ENCODE measurements at places on chromosomes 12 and 14.
A peak's percentile ranks its signal among the peaks of the same experiment; 100 is the strongest.

GRCh38 chr12:67489007-67489406 is 159.5 kb upstream of the DYRK2 start:
- DNase-seq, result no peak

DNA sequence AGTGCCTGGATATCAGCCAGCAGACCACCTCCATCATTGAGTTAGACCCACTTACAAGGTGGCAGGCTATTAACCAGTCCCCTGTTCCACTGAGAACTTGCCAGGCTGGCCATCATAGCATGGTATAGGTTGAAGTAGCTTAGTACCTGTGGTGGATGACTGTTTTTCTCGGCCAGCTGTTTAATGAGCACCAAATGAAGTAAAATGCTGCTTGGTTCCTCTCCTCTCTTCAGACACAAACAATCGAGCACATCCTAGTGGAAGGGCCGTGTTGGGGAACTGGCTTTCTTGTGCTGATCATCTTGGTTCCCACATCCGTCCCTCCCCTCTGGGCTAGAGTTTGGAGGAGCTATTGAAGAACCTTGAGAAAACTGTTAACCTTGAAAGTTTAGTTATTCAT is 486.2 kb downstream of the RAD51B start:
- DNase-seq, result no peak

- peak; percentile 79 for DNase-seq
These were observed 652 bp upstream of the SELPLG start for GRCh38 chr12:108634341-108634751.

DNA sequence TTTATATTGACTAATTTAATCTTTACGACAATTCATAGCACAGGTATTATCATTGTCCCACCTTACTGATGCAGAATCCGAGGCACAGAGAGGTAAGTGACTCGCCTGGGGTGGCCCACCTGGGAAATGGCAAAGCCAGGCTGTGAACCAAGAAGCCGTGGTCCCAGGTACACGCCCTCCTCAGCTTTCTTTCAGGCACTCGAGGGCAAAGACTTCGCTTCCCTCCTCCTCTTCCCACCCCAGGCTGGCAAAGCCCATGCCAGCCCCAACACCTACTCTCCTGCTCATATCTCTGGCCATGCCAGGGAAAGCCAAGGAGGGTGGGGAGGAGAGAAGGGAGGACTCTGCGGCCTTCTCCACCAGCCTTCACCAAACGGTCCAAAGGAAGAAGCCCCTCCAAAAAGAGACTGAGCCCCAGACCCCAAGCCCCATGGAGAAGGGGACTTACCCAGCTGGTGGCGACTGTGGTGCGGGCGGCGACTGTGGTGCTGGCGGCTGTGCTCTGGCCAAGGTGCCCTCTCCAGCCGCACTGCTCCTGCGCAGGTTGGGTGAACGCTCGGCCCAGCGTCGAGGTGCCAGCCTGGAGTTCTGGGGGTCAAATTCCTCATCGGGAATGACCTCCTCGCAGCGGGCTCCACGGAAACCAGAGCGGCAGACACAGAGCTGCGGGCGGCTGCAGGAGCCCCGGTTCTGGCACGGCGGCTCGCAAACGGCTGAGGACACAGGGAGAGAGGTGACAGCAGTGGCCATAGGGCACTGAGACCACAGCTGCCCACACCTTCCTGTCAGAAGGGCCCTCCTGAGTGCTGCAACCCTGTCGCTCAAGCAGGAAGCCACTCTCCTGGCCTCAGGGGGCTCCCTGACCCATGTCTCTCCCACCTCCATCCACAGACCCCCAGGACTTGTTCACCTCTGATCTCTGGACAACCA is 26.4 kb downstream of the LTBP2 start:
- no peak for DNase-seq

DNA sequence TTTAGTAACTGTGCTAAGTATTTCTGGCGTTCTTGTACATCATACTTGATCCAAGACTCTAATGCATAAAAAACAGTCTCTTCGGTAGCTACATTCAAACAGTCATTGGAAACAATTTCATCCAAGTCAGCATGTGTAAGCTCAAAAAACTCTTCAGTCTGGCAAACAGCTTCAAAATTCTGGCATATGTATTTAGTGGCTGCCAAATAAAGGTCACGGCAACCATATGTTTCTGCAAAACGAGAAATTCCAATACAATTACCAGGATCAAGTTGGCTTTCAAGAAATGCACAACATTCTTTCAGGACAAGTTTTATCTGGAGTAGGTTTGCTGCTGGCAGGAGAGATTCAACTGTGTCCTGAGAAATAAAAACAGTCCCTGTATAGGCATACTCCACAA is 16.5 kb downstream of the KLHL28 start:
- DNase-seq, result no peak

DNA sequence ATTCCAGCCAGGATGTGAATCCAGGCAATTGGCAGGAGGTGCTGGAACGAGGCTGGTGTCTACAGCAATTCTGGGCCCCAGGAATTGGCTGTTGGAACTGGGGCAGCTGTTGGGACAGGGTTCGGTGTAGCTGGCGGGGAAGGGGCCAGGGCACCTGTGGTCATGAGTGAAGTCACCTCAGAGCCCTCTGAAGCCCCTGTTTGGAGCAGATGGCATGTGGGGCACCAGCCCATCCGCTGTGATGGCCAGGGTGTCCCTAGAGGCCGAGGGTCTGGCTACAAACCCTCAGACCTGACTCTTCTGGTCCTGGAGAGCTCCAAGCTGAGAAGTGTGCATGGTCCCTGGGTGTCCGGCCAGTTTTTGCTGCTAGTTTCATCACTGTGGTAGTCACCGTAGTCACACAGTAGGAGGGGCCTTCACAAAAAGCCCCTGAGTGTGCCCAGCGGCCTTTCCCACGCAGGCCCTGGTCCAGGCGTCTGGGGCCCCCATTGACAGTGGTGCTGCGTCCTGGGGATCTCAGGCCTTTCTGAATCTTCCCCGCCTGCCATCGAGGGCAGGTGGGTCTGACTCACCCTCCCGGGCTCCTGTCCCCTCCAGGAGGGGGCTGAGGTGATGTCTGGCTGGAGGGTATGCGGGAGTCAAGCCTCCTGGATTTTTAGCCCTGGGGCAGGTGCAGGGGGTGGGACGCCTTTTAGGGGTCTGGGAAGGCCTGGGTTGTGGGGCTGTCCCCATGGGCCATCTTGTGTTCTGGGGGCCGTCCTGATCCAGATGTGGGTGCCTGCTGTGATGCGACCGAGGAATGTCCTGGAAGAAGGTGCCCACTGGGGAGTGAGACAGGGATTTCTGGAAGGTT is 368.0 kb downstream of the TMEM121 start:
- no peak for DNase-seq

- DNase-seq, result no peak
These were observed 182.2 kb upstream of the USP15 start for GRCh38 chr12:62078020-62078419.

- no peak for DNase-seq
These were observed 149.9 kb upstream of the FBXO33 start for GRCh38 chr14:39582028-39582654.

GRCh38 chr12:119925269-119925668 is 48.1 kb upstream of the CIT start:
- no peak for DNase-seq

DNA sequence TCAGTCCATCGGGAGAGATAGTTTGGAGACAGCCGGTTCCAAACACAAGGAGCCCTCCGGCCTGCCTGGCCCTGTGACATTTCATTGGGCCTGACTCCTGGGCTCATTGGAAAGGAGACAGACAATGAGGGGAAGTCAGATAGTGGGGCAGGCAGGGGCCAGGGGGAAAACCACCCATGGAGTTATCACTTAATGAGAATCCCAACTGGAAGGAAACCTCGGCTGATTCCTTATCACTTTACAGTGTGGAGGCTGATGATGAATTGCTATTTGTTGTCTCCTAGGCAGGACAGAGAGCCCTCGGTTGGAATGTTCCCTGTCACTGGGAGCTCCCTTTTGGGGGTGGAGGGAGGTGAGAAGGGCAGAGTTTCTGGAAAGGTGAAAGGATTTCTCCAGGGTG is 44.4 kb downstream of the TBX5 start:
- DNase-seq, result no peak

- DNase-seq, result no peak
These were observed 29.0 kb downstream of the PTPRQ start for GRCh38 chr12:80472911-80473500.

DNA sequence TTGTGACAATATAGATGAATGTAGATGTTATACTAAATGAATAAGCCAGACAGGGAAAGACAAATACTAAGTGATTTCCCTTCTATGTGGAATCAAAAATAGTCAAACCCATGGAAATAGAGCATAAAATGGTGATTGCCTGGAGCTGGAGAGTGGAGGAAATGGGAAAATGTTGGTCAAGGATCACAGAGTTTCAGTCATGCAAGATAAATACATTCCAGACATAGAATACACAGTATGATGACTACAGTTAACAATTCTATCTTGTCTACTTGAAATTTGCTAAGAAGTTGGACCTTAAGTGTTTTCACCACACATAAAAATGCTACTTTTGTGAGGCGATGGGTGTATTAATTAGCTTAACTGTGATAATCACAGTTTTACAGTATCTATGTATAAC is 1182.7 kb downstream of the AACS start:
- no peak for DNase-seq

DNA sequence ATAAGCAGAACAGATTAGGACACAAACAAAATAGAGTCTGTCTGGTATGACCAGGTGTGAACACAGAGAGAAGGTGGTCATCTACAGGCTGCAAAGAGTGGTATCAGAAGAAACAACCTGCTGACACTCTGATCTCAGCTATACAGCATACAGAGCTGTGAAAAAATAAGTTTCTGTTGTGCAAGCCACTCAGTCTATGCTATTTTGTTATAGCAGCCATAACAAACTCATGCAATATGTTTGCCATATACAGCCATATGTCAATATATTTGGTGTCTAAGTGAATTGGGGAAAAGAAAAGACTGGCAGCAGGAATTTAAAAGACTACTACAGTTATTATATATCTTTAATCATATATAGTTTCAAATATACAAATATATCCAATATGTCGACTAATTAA is 300.9 kb downstream of the SOX5 start:
- no peak for DNase-seq

All from activated CD4-positive, alpha-beta T cell treated with anti-CD3 and anti-CD28 coated beads, Interleukin-2, amount 10 ng/mL, durations not matched to agents 7 days and 5 days (primary cell).